ENCODE measurements at places on chromosomes 6 and 20.

DNA sequence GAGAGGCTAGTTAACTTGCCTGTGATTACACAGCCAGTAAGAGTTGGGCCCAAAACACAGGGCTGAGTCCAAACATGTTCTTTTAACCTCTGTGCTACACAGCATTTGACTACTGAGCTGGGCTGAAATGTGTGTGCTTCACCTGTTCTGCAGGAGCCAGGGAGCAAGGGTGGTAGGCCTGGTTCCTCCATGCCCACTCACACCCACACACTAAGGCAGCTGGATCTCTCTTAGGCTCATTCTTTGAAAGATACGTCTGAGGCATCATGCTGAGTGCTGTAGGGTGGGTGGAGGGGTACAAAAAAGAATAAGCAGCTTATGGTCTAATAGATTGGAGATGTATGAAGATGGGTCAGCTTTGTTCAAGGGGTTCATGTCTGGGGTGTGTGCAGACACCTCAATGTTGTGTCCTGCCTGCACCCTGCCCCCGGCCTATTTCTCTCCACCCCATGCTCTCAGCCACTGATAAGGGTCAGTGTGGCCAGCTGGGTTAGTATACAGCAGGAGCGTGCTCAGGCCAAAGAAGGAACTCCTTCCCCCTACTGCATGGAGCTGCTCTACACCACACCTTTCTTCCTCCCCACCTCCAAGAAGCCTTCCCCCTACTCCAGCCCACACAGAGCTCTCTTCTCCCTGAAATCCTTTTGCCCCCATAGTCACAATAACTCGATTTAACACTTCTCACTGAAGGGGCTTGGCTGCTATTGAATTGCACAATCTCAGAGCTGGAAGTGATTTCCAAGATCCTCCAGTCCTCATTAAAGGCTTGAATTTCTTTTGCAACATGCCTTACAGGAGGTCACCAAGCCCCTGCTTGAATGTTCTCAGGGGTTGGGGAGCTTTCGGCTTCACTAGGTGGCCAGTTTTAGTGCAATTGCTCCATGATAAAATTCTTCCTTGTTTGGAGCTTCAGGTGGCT is 3.4 kb downstream of the PPP2R5D start:
- DNase-seq = no peak

DNA sequence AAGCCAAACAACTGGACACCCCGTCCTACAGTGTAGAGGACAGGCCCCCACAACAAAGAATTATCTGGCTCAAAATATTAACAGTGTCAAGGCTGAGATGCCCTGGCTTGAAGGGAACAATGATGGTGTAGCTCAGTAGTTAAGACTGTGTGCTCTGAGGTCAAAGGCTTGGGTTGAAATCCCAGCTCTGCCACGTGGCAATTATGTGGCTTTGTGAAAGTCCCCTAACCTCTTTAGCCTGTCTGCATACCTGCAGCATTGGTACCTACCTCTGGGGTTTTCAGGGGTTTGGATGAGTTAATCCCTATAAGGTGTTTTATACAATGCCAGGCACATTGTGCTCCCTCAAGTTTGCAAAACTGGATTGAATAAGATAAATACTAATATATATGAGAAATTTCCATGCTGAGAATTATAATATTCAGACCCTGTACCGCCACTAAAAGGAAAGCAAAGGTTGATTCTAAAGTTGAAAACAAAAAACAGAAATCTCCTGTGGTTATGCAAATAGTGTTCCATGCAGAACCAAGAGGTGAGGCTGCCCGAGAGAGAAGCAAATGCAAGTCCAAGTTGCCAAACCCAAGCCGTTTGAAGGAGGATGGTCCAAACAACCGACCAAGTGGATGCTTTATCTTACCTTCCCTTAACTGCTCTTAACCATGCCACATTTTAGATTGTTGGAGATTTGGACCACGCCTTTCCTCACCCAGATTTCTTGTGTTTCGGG is 199.8 kb downstream of the NFATC2 start:
- DNase-seq = no peak

GRCh38 chr20:46063151-46063550 is 26.6 kb downstream of the NCOA5 start:
- DNase-seq = no peak

DNA sequence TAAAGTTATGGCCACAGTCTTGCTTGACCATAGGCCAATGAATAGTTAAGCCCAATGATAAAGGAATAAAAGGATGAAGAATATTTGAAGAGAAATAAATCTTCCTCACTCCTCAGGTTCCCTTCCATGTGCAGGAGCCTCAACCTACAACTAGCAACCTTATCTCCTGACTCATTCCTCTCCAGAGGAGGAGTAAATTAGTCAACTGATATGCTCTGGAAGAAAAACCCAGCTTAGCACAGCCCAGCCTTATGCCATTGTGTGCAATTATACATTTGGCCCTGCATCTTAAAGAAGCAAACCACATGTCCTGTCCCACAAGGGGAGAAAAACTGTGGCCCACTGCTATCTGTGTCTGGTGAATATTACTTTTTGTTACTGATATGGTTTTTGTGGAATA is 82.1 kb downstream of the PHIP start:
- no peak for DNase-seq

GRCh38 chr6:10886691-10887502 is at the start of gene SYCP2L:
Gene SYCP2L (plus strand): TSS chr6:10887052. CDS start chr6:10887127, 75 bp downstream.
- DNase-seq = no peak

Data from nucleus accumbens (tissue), 56 donors.